Common myeloid progenitor, CD34-positive (primary cell): ENCODE measurements at places on chromosomes 13 and 19.

GRCh38 chr19:35287713-35288112 is 4.2 kb upstream of the MAG start:
- DNase-seq: no peak

DNA sequence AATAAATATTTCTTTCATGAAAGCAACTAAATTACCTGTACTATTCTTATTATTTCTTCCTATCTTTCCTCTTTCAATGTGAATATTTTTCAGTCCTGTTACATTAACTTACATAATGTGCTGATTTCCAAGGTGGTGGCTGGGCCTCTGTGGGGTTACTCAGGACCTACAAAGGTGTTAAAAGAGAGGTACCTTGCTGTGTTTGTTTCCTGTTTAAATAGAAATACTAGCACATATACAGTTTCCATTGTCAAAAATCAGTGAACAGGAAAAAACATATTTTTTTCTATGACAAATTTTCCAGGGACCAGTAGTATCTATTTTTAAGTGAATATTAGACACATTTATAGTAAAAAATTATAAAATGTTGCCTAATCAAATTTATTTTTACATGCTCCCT is 8.7 kb upstream of the PCDH9 start:
- DNase-seq: no peak

DNA sequence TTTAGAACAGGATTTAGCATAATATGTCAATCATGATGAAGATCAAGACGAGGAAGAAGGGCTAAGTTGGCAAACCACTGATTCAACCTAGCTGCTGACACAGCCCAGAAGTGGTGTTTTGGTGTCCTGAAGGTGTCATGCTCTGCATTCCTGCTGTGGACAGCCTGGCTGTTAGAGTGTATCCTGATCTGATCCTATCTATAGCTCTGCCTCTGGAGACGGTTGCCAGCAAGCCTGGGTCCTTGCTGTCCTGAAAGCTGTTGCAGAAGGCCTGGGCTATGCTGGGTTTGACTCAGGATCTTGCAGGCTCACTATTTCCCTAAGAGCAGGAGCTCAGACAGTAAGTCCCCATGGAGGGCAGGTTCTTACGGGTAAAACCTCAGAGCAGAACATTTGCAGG is 416.4 kb downstream of the TSHZ3 start:
- no peak for DNase-seq

DNA sequence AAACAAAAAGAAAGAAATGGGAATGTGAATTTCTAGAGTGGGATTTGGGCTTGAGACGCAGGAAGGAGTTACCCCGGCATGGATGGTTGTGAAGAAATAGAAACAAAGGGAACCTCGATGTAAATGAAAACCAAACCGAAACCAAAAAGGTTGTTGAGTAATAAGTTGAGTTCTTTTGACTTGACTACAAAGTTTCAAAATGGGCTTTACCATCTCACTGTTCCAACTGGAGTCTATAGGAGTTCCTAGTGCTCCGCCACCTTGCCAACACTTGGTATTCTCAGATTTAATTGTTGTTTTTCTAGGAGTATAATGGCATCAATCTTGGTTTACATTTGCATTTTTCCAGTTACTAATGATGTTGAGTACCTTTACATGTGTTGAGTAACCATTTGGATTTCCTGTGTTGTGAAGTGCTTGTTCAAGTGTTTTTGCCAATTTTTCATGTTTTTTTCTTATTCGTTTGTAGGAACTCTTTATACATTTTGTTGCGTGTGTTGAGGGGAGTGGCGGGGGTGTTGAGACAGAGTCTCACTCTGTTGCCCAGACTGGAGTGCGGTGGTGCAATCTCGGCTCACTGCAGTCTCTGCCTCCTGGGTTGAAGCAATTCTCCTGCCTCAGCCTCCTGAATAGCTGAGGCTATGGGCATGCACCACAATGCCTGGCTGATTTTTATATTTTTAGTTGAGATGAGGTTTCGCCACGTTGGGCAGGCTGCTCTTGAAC is 9.2 kb downstream of the UBE2S start:
- DNase-seq: no peak

DNA sequence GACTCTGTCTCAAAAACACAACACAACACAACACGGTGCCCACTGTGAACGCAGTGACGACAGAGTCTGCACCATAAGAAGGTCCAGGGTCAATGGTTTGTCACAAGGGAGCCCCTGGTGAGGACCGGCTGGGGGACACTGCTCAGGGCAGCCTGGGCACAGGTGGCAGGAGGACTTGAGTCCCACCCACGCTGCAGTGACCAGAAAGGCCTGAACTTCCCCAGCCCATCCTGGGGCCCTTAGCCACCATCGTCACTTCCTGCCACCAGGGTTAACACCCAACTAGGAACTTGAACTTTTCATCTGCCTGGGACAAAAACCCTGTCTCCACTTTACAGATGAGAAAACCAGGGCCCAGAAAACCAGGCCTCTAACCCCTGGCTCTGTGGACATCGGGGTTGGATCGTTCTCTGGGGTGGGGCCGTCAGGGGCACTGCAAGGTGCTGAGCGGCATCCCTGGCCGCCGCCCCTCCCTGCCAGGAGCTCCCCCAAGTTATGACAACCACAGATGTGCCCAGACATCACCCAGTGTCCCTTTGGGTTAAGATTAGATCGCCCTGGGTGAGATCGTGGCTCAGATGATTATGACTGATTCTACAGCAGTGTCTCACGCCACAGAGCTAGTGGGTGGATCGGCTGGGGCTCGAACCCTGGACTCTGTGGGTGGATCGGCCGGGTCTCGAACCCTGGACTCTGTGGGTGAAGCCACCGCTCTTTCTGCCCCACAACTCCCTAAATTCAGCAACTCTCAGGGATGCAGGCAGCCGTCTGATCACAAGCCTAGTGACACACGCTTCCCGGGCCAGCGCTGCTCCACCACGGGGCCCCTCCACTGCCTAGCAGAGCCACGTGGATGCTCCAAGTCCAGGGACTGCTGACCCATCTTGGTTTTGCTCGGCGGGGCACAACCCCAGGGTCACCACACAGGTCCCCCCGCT is 14.0 kb downstream of the MOB3A start:
- peak; percentile 48 for DNase-seq

DNA sequence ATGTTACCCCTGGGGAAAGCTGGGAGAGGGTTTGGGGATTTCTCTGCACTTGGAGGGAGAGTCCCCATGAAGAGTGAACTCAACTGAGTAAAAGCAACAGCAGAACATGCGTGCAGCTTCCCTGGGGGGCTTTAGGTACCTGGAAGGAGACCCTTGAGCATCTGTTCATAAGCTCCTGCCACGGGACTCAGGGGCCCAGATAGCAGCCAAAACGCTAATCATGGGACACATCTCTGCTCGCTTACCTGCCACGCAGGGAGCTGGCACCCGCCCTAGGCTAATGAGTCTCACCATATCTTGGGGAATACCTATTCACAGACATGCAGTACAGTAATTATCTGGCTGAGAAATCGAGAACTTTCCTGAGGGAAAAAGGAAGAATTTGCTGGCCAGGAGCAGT is 33.9 kb downstream of the PDCD5 start:
- no peak for DNase-seq

DNA sequence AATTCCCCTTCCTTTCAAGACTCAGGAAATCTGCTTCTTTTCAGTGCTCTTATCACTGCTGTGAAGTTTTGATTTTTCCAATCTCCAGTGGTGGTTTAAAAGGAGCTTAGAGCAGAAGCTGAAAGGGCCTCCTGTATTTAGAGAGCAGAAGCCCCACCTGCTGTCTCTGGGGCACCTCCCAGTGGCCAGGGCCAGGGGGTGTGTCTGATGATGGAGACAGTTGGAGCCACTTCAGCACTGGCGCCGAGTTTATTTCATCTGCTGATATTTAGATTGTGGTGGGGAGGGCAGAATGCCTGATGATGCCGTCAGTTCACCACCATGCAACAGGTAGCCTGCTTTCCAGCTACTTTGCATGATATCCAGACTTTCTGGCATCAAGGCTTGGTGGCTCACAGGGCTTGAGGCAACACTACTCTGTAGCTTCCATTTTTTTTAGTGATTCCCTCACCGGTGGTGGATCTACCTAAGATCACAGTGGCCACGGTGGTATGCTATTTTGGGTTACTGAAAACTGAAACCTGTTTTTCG is 371.9 kb downstream of the KCNRG start:
- peak; percentile 27 for DNase-seq

GRCh38 chr13:49421391-49421790 is 22.5 kb downstream of the CAB39L start:
- peak; percentile 18 for DNase-seq

DNA sequence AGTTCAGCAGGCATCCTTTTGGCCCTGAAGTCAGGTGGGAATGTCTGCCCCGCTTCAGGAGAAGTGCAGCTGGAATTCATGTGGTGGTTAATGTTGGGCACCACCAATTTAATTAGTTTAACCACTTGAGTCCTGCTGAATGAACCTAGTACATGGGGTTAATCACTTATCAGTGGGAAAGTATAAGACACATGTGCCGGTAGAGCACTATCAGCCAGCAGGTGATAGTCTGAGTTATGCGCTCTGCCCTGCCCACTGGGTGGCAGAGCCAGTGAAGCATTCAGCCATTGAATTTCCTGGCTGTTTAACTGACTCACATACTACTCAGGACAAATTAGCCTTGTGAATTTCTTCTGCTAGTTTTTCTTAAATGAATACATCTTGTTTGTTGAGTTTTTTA is 789.7 kb upstream of the PRR20A start:
- DNase-seq: no peak

- no peak for DNase-seq
Measured at GRCh38 chr19:6531163-6531955, 533 bp downstream of the TNFSF9 start.

DNA sequence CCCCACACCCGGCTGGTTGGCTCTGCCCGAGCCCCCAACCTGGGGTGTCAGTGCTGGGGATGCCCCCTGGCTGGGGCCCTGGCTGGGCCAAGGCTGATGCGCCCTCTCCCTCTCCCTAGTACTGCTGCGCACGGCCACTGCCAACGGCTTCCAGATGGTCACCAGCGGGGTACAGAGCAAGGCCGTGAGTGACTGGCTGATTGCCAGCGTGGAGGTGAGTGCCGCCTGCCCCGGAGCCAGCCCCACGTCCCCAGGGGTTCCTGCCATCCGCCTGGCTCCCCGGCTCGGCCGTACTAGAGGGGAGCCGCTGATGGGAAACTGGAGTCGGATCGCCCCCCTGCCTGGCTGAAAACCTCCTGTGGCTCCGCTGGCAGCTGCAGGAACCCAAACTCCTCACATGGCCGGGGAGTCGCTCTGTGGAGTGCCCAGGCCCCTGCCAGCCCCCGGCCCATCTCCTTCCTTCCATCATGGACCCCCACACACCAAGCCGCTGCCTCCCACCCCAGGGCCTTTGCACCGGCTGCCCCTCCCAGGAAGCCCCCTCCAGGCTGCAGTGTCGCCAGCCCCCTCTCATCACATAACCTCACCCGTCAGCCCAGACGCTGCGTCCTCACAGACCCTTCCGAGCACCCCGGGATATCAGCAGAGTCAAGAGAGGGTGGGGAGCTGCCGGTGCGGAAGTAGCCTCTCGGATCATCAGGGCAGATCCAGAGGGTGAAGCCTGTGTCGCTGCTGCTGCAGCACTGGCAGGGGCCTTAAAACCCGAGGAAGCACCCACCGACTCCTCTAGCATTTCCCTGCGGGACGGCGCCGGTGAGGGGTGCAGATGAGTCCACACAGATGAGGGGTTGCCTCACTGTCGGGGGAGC is 10.6 kb downstream of the NCLN start:
- DNase-seq: no peak

- DNase-seq: no peak
Measured at GRCh38 chr13:102089177-102089576, 312.7 kb downstream of the FGF14 start.
